ENCODE measurements at places on chromosomes 6 and 20.

- DNase-seq = no peak
Measured at GRCh38 chr6:54068694-54069093, 42.5 kb upstream of the MLIP start.

DNA sequence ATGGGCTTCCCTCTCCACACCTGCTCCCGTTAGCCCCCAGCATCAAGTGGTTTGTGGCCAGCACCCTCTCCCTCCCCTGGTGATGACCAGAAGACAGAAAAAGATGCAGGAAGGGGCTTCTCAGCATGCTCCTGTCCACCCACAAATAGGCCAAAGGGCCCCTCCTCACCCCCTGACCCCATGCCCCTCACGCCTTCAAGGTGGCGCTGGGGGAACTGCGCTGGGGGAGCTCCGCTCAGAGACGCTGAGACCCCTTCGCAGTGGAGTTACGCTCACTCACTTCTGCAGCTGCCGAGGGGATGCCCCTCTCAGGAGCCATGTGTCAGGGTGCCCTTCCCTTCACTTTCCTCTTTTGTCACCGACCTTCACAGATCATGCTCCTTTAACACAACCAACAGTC, 92.0 kb downstream of the PSMB1 start:
- no peak for DNase-seq

- no peak for DNase-seq
Measured at GRCh38 chr6:137043710-137044365, 927 bp downstream of the IL20RA start.

GRCh38 chr6:45398075-45398813, 20.5 kb upstream of the SUPT3H start:
- no peak for DNase-seq

DNA sequence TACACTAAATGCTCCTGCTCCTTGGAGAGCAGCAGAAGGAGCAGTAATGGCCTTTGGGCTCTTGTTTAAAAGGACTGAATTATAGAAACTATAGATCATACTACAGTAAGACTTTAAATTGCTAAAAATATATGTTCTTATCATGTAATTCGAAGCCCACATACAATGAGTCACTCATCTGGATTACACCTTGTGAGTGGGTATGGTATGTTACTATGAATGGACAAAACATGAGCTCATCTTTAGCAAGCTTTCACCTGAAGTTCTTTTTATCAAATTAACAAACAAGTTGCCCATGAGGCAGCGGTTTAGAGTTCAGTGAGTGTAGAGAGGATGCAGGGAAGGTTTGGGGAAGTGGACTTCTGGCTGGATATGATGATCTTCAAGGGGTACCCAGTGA, 114.4 kb upstream of the CCN2 start:
- DNase-seq = no peak

- no peak for DNase-seq
Measured at GRCh38 chr20:58453391-58453790, 61.8 kb downstream of the APCDD1L start.

DNA sequence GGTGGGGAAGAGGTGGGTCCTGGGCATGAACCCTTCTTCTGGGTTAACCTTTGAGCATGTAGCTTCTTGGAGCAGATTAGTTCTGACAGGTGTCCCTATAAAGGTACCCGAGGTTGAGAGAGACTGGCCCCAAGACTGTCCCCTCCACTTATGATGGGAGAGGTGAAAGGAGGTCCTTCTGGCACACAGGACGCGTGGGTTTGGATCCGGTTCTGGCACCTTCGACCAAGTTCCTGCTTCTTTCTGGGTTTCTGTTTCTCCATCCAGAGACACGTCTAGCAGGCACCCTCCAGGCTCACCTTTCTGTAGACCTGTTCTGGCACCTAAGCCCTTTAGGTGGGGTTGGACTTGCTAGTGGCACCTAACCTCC, 4.1 kb downstream of the PAX1 start:
- DNase-seq = no peak

DNA sequence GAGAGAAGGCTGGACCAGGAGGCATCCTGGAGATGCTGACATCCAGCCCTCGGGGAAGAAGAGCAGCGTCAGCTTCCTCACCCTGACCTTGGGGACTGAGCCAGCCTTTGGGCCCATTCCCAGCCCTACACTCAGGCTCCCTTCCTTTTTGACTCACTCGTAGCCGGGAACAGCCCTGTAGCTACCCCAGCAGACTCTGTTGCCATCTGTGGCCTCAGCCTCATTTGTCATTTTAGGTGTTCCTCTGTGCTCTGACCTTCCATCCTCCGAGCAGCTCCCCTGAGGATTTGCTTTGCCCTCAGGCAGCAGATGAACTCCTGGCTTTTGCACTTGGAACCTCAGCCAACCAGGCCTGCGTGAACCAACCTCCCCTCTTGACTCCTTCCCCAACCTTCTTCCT, 67.5 kb downstream of the ELOVL2 start:
- DNase-seq = no peak

DNA sequence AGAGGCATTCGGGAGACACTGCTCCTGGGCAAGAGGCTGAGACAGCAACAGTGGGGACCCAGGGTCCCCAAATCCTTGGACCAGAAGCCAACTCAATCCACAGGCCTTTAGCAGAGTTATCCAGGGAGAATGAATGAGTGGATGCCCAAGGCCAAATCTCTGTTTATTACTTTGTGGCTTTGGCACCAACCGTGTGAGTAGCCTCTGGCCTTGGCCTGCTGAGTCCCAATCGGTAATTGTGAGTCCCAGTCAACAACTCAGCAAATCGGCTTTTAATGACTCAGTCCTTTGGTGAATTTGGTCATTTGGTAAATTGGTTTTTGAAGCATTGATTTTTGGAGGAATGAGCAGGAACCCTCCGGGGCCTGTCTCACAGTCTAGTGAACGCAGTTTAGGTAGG, 29.1 kb upstream of the ECI2 start:
- DNase-seq = no peak

DNA sequence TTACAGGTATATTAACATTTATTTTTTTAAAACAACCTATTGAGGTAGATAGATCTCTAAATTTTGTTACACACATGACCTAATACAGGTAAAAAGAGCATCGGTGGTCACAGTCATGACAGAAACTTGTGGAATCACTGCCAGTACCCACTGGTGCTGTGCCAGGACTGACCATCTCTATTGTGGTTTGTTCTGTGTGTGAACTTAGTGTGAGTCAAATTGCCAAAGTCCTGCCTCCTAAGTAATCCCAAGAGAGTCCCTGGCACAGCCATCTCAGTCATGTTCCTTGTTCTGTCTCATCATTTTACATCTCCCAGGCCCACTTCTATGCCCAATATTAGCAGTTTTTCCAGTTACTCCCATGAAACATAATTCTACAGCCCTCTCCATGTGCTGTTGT, 21.4 kb downstream of the GSTA2 start:
- DNase-seq = no peak

DNA sequence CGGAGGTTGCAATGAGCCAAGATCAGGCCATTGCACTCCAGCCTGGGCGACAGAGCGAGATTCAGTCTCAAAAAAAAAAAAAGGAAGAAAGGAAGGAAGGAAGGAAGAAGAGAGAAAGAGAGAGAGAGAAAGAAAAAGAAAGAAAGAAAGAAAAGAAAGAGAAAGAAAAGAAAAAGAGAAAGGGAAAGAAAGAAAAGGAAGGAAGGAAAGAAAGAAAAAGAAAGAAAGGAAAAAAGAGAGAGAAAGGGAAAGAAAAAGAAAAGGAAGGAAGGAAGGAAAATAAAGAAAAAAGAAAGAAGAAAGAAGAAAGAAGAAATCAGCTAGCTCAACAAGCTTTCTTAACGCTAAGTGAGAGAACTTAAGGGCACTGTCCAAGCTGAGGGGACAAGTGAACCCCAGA, 7.6 kb upstream of the MATN4 start:
- no peak for DNase-seq

DNA sequence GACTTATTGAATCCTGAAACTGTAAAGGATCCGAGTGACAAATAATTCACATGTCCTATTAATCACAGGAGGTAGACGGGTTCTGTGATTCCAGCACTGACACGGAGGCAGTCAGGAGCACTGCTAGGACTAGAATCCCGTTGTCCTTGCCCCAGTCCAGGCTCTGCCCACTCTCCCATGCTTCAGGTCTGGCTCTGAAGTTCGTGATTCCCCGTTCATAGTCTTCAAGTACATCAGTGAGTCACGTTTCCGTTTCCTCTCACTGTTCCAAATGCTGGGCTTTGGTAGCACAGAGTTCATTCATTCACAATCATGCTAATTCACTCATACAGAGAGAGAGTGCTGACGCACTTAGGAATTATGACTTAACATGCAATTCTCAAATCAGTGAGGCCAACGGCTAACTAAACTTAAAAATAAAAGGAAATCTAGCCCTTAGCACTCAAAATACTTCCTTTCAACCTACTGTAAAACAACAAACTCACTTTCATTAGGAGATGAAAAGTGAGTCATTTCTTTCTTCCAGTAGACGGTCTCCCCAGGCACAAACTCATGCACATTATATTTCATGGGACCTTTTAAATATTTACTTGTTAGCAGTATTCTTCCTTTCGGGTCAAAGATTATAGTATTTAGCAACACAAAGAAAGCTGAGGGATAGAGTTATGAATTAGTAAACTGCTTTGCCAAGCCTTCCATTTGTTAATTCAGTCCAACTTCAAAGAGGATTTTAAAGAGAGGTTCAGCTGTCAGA, 94.0 kb upstream of the NHSL1 start:
- no peak for DNase-seq

DNA sequence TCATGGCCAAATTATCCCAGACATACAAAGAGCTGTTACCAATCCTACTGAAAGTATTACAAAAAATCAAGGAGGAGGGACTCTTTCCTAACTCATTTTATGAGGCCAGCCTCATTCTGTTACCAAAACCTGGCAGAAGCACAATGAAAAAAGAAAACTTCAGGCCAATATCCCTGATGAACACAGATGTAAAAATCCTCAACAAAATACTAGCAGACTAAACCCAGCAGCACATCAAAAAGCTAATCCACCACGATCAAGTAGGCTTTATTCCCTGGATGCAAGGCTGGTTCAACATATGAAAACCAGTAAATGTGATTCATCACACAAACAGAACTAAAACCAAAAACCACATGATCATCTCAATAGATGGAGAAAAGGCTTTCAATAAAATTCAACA, 109.2 kb downstream of the C6orf118 start:
- DNase-seq = no peak

GRCh38 chr20:8721098-8721497, 347.8 kb upstream of the PLCB4 start:
- no peak for DNase-seq

GRCh38 chr6:77650098-77650663, 2.7 kb upstream of the MEI4 start:
- no peak for DNase-seq
